ENCODE measurements at places on chromosomes 2 and 18. TPM values are rescaled to one million over a fixed set of nuclear protein-coding genes. Genes with fewer than 3 reads are reported as not detected.

- DNase-seq = no peak
Measured at GRCh38 chr2:220175967-220176366, 548.5 kb downstream of the SLC4A3 start.

Gene NOTO
- not detected for total RNA-seq

- DNase-seq = no peak
Measured at GRCh38 chr2:135991861-135992260, 6.4 kb upstream of the DARS1 start.

Gene RNF125
- 4.6 TPM for total RNA-seq

- DNase-seq = no peak
Measured at GRCh38 chr2:38026846-38027245, 49.1 kb downstream of the CYP1B1 start.

GRCh38 chr2:155662224-155662623 is 670.3 kb downstream of the NR4A2 start:
- no peak for DNase-seq

GRCh38 chr2:8303322-8303832 is 378.5 kb upstream of the ID2 start:
- DNase-seq = no peak

DNA sequence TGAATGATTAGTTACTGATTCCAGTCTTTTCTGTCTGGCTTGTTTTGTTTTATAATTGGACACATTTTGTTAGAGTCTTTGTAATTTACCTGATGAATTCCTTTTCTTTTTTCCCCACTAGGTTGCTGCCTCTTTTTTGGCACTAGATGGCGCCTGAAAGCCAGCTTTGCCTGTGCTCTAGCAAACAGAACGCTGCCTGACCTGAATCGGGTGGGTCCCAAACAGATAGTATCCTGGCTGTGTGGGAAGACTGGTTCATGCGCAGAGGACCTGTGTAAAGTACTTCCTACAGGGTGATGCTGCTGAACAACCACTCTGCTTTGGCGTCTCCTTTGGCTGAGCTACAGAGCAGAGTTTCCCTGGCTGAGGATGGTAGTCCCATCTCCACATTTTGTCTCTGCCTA is 288.2 kb downstream of the IKZF2 start:
- DNase-seq = no peak

DNA sequence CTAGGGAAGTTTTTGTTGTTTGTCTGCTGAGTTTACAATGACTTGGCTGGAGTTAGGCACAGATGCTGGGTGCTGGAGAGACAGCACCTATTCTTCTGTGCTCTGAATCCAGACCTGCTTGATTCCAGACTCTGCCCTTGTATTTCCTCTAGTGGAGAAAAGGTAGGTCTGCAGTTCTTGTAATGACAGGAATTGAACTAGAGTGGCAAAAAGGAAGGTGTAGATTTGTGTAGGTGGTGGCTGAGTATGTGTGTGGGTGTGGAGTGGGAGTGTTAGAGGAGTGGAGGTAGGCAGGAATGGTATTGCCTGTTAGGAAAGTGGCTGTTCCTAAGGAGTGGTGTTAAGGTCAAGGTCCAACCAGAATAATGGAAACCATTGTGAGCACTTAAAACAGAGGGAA is 71.9 kb upstream of the LYPD6 start:
- DNase-seq = no peak

Gene HOXD11
- not detected for total RNA-seq

Data from upper lobe of left lung (tissue), 6 donors.